Stimulated activated CD8-positive, alpha-beta memory T cell treated with anti-CD3 and anti-CD28 coated beads, Interleukin-4, amount 100 ng/mL, for 1 hour (primary cell): ENCODE measurements at places on chromosomes 5 and 9.

GRCh38 chr5:15233566-15233965, 266.4 kb upstream of the FBXL7 start:
- no peak for DNase-seq

- no peak for DNase-seq
Measured at GRCh38 chr9:108383796-108384195, 472.0 kb downstream of the ACTL7B start.

- DNase-seq, result no peak
Measured at GRCh38 chr5:133944263-133945185, 23.9 kb downstream of the C5orf15 start.

GRCh38 chr5:109743770-109744212, 54.1 kb downstream of the MAN2A1 start:
- DNase-seq, result no peak

DNA sequence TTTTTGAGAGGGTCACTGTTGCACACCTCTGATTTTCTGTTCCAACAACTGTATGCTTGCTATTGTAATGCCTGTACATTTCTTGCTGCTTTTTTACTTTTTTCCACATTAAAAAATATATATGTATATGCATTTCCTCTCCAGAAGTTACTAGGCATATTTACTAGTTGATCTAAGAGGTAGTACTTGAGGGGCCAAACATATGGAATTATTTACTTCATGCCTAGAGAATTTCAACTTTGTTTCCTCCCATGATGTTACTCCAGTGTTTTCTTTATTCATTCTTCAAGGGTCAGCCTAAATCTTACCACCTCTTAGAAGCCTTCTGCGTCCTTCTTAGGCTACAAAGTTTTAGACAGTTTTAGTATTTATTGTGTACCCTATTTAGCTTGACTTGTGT, 122.7 kb downstream of the NMUR2 start:
- no peak for DNase-seq

- DNase-seq, result peak; percentile 27
Measured at GRCh38 chr9:128254855-128255759, 20.7 kb downstream of the GOLGA2 start.

- DNase-seq, result no peak
Measured at GRCh38 chr5:107894361-107894760, 223.6 kb upstream of the EFNA5 start.
